Dorsolateral prefrontal cortex (tissue), 122 donors: ENCODE measurements at places on chromosomes 12 and 14.

DNA sequence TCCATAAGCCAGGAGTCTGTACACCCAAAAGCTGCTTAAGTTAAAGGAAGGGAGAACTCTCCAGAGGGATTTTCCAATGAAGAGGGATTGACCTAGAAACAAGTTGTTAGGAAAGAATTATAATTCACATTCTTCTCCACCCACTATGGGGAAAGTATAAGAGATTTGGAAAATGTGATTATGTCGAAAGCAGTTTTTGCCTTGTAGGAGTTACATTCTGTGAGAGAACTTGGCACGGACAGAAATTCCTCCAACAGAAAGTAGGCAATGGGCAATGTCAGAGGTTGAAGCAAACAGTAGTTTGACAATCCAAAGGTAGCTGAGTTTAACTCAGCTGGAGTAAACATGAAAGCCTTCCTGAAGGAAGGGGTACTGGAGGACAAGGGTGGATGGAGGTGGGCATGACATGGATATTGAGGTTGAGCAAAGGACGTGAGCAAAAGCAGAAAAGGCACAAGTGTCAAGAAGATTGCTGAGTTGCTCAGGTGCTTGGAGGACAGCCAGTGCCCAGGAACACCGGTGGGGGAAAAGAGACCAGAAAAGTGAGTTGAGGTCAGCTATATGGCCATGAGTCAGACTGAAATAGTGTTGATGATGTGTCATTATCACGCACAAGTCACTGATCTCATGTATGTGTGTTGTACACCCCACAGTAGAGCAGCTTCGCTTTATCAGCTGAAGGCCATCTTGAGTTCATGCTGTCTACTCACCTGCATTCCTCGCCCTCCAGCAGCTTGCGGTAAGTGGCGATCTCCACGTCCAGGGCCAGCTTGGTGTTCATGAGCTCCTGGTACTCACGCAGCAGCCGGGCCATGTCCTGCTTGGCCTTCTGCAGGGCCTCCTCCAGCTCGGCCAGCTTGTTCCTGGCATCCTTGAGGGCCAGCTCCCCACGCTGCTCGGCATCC is 4.0 kb downstream of the KRT5 start:
- no peak for DNase-seq

GRCh38 chr14:22666203-22666893 is 22.2 kb upstream of the OR6J1 start:
- no peak for DNase-seq

DNA sequence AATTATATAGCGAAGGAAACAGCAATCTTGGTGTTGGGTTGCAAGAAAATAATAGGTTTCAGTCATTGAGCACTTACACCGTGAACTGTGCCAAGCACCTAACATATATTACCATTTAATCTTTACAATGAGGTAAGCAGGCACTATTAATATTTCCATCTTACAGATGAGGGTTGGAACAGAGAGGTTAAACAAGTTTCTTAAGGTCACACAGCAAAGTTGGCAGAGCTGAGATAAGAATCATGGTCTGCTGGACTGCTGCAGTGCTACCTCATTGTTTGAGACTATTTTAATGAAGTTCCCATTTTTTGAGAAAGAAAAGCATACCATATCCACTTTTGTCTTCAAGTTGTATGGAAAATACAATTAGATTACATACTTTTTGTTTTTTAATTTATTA is 1.7 kb downstream of the ERG28 start:
- DNase-seq: no peak

DNA sequence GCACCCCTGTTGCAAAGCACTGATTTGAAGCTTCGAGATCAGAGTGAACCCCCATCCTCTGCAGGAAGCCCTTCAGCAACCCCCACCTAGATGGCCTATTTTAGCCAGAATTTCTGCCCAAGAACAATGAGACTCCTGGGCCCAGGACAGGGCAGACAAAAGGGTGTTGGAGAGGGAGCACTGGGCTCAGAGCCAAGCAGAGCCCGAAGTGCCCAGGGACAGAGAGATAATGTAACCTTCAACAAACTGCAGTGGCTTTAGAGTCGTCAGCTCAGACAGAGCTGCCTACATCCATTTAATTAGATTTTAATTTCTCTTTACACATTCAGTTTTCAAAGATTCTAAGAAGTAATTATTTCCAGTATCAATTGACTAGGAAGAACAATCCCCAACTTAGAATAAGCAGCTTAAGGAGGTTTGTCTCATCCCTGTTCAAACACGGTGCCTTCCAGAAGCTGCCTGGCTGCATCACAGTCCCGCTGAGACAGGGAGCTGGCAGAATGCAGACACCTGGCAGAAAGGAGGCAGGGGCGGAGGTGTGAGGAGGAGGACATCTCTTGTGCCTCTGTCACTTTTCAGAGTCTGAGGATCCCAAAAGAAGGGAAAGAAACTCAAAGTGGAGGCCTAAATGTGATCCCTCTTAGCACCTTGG is 504.9 kb upstream of the CCDC196 start:
- peak; percentile 5 for DNase-seq

- DNase-seq: no peak
Observed at GRCh38 chr14:96705422-96706092, 91.6 kb upstream of the VRK1 start.
